CMK (cell line): ENCODE measurements at places on chromosomes 3 and 15.

GRCh38 chr15:56917652-56918045, 795 bp upstream of the TCF12 start:
- DNase-seq, result no peak

- no peak for DNase-seq
Measured at GRCh38 chr3:120625159-120625586, 29.0 kb downstream of the NDUFB4 start.

DNA sequence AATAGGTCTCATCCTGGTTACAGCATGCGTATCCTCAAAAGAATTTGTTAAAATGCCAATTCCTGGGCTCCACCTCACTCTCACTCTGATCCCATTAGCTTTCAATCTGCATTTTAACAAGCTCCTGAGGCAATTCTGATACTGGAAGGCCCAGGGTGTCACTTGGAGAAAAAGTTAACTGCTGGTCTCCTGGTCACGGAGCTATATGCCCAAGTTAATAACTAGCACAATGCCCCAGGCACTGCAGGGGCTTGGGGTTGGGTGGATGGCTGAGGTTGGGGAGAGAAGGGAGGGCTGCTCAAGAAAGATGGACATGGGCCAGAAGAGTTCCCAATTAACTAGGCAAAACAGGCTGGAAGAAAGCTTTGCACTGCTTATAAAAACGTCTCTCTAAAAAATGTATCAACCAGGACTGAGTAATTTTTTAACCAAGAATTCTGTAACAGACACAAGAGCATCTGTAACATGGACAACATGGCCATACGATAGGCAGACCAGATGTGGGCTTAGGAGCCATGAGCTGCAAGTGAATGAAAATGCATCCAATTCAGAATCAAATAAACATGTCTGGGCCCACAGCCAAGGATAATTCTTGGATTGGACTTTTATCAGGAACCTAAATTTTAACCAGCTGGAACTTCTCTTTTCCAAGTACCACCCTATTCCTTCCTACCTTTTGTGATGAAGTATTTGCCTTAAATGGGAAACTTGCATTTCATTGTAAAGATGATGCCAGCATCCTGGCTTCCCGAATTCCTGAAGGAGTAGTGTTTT, 4.2 kb downstream of the IL17RD start:
- no peak for DNase-seq

- DNase-seq, result no peak
Measured at GRCh38 chr15:42504631-42505030, 9.2 kb downstream of the SNAP23 start.

DNA sequence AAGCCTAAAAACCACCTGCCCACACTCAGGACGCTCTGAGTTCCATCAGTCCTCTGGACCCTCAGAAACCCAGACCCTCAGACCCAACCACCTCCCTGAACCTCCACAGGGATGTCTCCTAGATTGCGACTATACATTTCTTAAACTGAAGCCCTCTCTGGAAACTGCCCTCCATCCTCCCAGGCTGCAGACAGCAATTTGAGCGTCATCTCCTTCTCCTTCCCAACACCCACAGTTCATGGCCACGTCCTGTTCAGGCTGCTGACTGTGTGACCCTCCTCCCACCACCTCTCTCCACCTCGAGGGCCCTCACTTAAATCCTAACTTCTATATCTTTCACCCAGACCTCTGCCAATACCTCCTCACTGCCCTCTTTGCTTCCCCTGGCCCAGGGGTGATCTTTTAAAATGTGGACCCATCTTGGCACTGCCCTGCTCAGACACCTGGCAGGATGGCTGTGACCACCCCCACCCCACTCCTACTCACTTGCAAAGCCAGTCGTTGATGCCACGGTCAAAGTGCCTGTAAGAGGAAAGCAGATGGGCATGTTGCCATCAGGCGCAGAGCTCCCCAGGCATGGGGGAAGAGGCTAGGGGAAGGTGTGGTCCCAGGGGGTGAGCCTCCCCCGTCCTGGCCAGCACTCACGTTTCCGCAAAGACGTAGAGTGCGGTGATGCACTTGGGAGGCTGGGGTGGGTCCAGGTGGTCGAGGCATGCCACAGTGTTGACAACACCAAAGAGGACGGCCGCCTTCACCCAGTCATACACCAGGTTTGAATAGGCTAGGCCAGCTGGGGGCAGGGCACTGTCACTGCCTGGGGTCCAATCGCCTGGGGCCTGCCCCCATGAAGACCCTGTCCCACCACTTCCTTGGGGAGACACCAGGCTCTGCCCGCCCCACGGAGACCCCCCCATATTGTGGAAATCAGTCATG, 6.0 kb downstream of the HHATL start:
- no peak for DNase-seq

DNA sequence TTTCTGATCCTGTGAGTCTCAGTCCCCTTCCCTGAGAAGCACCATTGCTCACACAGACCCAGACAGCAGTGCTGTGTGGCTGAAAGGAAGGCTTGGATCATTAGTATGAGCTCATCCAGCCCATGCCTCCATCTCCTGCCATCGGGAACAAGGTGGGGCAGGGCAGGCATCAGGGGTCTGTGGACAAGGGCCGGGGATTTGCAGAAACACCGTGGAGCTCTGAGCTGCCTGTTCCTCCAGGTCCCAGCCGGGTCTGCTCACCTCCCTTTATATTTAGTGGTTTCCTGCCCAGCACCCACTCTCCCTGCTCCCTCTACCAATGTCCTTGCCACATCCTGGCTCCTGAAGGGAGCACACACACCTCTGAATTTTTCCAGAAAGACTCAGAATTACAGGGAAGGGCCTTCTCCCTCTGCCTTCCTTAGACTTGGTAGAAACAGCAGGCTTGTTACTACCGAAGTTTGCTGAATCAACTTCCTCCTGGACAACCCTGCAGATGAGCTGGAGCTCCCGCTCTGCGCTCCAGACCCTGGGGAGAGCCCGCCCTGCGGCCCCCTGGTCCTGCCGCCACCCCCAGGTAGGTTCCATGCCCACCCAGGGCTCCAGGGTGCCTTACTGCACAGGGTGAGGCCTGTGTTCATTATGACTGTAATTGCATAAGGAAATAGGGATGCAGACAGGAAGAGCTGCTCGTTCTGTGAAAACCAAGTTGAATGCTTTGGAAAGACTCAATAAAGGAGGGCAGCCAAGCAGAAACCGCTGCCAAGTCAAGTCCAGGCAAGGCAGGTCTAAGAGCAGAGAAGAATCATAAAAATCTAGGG, 128.1 kb downstream of the NSMCE3 start:
- DNase-seq, result no peak

DNA sequence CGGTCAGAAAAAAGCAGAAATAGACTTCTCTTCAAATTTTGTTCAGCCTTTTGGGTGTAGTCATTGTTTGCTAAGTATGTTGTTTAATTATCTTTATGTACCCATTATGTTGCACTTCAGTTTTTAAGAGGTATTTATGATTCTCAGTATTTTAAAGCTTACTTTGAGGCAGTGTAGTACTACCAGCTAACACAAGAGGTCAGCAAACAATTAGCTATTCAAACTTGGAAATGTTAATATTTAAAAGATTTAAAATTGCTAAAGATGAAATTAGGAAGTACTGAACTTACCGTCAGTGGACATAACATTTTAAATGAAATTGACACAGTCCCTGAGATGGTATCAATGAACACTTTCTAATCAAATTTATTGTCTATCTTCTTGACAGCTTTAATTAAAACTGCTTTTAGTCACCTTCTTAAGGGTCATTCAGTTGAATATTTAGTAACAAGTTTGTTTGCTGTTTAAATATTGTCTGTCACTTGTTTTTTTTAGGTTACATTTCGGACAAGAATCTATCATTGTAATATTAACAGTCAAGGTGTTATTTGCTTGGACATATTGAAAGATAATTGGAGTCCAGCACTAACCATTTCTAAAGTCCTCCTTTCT, 28.1 kb downstream of the NKIRAS1 start:
- no peak for DNase-seq
